Type B pancreatic cell (in vitro differentiated cells): ENCODE measurements at places on chromosomes 12 and 14.

- DNase-seq: no peak
Observed at GRCh38 chr14:99596071-99596627, 7.9 kb downstream of the CCDC85C start.

DNA sequence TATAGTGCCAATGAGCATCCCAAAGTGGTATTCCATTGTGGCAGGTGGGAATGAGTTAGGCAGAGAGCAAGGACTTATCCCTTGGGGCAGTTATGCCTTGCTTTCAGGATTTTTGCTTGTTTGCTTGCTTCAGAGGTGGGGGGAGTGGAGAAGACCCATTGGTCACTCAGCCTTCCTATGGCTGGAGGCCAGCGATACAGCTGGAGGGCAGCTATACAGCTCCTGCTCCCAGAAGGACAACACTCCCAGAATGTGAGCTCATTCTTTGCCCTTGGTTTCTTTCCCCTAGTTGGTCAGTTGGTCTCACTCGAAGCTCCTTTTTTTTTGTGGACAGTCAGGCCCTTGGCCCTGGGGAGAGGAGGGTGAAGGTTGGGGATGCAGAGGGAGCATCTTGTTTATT lies 14.5 kb downstream of the KRT83 start:
- no peak for DNase-seq

GRCh38 chr12:96810477-96810876 lies 96.6 kb upstream of the NEDD1 start:
- DNase-seq: no peak

DNA sequence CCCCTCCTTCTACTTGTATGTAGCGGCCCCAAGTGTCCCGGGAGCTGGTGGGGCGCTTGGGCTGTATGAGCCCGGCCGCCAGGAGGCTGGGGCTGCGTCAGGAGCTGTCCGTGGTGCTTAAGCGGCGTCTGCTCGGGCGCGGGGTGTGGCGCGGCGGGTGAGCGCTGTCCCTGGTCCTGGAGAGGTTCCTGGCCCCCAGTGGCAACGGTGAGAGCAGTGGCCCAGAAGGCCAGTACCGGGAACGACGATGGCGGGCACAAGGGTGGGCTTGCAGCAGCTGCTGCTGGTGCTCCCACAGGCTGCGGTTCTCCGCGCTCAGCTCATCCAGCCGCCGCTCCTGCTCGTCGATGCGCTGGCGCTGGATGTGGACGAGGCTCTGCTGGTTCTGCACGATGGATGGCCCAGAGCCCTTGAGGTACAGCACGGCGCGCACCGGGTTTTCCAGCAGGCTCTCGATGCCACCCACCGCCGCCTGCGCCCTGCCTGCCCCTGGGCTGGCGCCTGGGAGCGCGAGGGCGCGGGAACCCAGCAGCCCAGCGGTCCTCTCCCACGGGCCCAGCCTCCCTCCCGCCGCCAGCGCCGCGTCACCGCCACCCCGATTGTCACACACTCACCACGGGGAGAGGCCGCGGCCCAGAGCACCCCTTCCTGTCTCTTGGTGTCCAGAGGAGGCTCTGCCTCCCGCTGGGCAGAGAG lies 41.9 kb upstream of the FKBP4 start:
- DNase-seq: peak; percentile 91

DNA sequence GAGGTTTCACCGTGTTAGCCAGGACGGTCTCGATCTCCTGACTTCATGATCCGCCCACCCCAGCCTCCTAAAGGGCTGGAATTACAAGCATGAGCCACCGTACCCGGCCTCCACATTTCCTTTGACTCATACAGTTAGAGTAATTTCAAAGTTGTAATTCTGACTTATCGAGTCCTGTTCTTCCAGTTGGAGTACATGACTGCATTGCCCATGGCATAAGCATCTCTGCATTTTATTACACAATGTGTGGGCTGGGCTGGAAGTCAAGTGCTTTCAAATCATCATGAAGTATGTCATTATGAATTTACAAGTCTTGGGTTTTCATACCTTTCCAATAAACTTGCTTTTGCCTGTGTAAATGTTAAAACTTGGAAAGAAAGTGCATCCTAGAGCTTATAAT lies 1295.7 kb upstream of the FLRT2 start:
- DNase-seq: no peak

GRCh38 chr12:124030510-124030909 lies 57.5 kb downstream of the ZNF664 start:
- DNase-seq: no peak

DNA sequence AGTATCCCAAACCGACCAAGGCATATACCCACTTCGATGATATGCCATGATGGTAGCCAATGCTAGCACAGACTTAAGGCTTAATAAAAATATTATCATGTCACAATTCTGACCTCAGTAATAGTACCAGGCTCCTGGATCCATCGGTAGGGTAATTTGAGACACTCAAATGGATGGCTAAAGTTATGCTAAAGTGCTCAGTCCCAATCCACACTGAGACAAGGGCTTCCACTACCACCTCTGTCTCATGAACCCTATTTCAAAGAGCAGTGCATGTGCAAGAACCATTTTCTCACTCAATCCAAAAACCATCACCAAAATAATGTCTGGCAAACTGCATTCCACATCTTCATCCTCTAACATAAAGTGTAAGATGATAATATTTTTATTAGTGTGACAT lies 122.4 kb upstream of the KRR1 start:
- DNase-seq: no peak

- no peak for DNase-seq
Observed at GRCh38 chr14:71358209-71358931, 451.1 kb downstream of the PCNX1 start.

DNA sequence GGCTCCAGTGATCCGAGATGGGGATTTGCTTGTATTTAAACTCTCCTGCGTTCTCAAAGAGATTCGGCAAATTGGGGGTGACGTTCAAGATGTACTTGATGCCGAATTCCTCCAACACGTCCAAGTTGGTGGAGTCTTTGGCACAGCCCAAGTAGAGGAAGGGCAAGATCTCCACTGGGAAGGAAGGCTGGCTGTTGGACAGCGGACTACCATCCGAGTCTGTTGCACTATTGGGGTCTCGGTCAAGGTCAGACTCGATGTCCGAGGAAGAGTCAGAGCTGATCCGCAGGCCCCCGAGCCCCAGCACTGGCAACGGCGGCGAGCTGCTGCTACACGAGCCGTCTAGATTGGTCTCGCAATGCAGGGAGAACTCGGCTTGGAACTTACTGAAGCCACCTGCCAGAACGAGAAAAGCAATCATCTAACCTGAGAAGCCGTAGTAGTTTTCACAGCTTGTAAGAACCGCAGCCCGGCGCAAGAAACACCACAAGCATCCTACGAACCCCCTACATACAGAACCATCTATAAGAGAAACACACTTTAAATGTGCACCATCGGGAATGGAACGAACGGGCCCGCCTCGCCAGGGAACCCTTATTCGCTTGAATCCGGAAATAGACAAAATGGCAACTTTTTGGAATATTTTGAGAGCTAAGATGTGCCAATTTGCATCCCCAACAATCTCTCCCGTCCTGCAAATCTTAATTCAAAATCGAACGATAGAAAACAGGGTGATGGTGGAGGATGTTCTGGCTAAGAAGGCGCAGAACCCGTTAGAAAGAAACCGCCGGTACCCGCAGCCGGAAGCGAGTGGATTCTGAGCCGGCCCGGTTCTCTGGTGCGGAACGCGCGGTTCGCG lies 1.4 kb downstream of the DUSP6 start:
- no peak for DNase-seq

DNA sequence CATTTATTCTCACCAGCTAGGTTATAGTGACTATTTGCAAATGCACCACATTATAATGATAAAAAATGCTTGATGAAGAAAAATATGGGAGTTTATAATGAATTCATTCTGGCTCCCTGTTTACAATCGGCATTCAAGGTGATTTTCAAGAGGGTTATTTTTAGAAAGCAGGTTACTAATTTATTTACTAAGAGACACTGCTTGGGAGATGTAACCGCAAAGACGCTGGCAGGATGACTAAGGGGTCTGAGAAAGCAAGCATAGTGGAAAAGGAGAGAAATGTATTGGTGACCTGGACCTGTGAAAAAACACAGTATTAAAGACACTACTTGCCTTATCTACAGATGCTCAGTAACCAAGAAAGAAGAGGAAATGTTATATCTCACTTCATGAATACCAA lies 13.3 kb upstream of the PITPNM2 start:
- DNase-seq: no peak

GRCh38 chr12:124637163-124637562 lies 69.8 kb upstream of the NCOR2 start:
- no peak for DNase-seq

GRCh38 chr12:132828706-132829534 lies at the start of gene GOLGA3:
TSS of gene GOLGA3 (minus strand) at chr12:132828869. CDS start at chr12:132822128, 6,741 bp downstream.
- DNase-seq: peak; percentile 94

DNA sequence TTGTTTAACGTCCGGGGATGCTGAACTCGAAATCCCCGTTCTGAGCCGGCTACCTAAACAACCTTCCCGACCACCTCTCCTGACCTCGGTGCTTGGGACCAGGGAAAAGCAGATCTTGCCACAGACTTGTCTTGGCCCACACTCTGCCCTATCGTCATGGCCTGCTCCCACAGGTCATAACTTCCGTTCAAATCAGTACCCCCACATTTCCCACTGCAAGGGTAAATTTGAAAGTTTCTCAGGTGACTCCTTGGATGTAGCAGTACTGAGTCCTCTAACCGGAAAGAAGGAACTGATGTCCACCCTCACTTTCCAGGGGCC lies 612 bp upstream of the RBM23 start:
- DNase-seq: no peak

DNA sequence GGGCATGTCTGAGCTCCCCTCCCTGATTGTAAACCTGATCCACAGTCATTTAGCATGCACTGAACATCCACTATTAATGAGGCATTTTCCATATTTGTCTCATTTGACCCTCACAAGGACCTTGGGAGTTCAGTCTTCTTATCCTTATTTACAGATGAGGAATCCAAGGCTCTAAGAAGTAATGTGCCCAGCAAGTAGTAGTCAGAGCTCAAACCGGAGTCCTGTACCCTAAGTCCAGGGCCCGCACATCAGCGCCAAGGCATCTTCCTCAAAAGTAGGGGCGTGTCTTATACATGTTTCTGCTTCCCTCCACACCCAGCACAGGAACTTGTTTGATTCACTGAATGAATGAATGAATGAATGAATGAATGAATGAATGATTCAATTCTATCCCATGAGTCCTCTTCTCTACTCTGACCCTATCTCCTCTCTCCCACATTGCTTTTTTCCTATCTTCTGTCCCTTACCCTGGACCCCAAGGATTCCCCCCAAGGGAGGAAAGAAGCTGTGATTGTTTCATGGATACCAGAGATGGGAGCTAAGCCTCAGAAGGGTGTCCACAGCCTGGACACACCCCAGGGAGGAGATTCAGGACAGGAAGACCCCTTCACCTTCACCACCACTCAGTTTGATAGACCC lies 21.8 kb upstream of the KRT8 start:
- DNase-seq: no peak

GRCh38 chr12:26874501-26875296 lies 41.7 kb upstream of the ITPR2 start:
- no peak for DNase-seq

- DNase-seq: no peak
Observed at GRCh38 chr12:120739031-120739762, 13.6 kb downstream of the ACADS start.

GRCh38 chr14:99517643-99518381 lies 36.6 kb downstream of the CCNK start:
- no peak for DNase-seq

- DNase-seq: no peak
Observed at GRCh38 chr12:83474369-83474768, 787.7 kb downstream of the TMTC2 start.

GRCh38 chr12:131776237-131776889 lies 51.8 kb upstream of the MMP17 start:
- no peak for DNase-seq

GRCh38 chr14:44609876-44610510 lies 102.9 kb upstream of the FSCB start:
- DNase-seq: no peak

DNA sequence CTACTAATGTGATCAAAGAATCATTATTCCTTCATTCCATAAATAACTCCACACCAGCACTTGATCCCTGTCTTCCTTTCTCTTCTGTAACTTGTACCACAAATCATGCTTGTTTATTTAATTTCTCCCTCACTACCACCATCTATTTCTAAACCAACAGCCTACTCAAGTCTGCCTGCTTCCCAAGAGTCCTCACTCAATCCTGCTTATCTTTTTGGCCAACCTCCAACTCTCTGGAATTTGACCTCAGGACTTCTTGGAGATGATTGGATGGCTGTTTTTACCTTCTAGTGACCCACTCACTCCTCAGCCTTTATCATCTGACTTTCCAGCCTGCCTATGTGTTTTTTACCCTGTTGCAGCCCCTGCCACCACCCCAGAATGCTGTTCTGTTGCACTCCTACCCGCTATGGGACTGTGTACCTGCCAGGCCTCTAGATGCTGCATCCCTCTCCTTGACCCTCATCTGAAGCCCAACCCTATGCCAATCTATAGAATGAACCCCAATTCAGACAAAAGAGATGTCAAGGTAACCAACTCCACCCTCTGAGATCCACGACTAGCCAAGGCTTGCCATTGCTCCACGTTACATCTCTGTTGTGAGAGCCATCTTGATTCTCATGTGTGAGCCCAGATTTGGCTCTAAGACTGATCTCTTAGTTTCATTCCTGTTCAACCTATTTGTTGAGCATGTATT lies 150.2 kb upstream of the PLEKHG7 start:
- DNase-seq: no peak

DNA sequence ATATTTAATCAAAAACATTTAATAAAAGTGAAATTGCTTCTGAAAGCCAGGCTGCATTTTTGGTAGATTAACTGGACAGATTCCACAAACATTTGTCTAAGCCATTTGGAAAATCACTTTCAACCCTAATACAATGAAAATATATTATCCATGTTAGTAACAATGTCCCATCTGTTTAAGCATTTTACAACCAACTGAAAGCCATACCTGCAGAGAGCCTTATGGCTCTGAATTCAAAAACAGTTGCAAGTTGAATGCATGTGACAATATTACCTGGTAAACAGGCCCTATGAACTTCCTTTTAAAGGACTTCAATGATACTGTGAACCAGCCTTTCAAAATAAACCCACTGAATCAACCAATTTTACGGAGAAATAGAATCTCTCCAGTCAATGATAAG lies 468.1 kb downstream of the BTG1 start:
- DNase-seq: no peak

GRCh38 chr12:45433441-45433868 lies 217.6 kb downstream of the ANO6 start:
- no peak for DNase-seq

DNA sequence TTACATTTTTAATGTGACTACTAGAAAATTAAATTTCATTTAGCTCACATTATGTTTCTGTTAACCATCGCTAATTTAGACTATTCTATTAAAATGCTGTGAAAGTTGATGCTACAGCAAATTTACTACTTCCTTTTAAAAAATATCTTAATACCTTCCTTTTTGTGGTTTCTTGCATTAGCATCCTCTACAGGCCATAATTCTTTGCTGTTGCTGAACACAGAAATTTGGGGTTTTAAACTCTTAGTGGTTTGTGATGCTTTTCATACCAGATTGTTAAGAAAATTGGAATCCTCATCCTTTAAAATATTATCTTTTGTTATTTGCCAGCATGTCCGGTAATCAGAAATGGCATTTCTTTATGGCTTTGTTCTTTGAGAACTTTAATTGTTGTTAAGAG lies 18.1 kb downstream of the WNK1 start:
- no peak for DNase-seq
